Peyer's patch (tissue), 4 donors: ENCODE measurements at places on chromosomes 3 and 15. TPM values are rescaled to one million over a fixed set of nuclear protein-coding genes. Genes with fewer than 3 reads are reported as not detected.

- no peaks in the 10 kb centered on the region for H3K4me1 ChIP-seq
- H3K4me3 ChIP-seq, result no peak overlapping the region
- H3K36me3 ChIP-seq, result no peaks in the 10 kb centered on the region
These were observed 14.0 kb downstream of the ETV5 start for GRCh38 chr3:186094696-186095425.

DNA sequence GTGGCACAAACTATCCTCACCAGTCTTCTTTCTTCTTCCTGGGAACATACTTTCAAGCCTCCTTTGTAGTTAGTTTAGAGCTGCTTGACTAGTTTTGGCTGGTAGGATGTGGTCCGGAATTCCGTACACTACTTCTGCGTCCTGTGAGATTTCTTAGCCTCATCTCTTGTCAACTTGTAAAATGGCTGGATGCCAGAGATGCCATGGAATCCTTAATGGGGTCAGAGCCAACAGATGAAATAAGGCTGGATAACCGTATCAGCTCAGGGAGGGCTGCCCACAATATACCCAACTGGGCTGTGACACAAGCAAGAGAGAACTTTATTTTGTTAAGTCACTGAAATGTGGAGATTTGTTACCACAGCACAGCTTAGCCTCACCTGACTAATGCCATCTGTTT, 466.9 kb upstream of the MDFIC2 start:
- no peak for DNase-seq
- H3K36me3 ChIP-seq, result no peaks in the 10 kb centered on the region
- no peaks in the 10 kb centered on the region for H3K27me3 ChIP-seq
- no peak overlapping the region for H3K4me3 ChIP-seq
- H3K4me1 ChIP-seq, result no peaks in the 10 kb centered on the region

- no peaks in the 10 kb centered on the region for H3K27me3 ChIP-seq
- H3K36me3 ChIP-seq, result no peaks in the 10 kb centered on the region
- H3K4me1 ChIP-seq, result no peaks in the 10 kb centered on the region
- no peak overlapping the region for H3K4me3 ChIP-seq
- H3K27ac ChIP-seq, result no peak overlapping the region
- DNase-seq, result no peak
These were observed 14.2 kb upstream of the KCNMB3 start for GRCh38 chr3:179265092-179265491.

- no peaks in the 10 kb centered on the region for H3K27me3 ChIP-seq
- H3K4me3 ChIP-seq, result no peak overlapping the region
- H3K36me3 ChIP-seq, result no peaks in the 10 kb centered on the region
These were observed 237.7 kb downstream of the AGBL1 start for GRCh38 chr15:86317384-86317740.

DNA sequence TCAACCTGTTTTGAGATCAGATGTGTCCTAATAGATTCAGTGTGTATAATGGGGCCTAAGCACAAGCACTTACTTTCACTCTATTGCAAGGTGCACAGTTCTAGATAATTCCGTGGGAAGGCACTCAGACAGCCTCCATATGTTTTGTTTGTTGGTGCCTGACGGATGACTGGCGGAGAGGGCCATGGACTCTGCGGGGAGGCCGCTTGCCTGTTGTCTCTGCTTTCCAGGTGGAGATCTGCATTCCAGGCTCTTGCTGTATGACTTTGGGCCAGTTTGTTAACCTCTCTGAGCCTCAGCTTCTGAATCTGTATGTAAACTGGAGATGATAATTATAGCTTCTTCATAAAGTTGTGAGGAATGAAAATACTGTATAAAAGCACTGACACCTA, 1.5 kb downstream of the IRAK2 start:
- H3K4me1 ChIP-seq, result peaks cover 27% of the 10 kb centered on the region
- H3K4me3 ChIP-seq, result no peak overlapping the region
- DNase-seq, result no peak
- no peaks in the 10 kb centered on the region for H3K36me3 ChIP-seq

- H3K4me1 ChIP-seq, result no peaks in the 10 kb centered on the region
- no peaks in the 10 kb centered on the region for H3K27me3 ChIP-seq
- H3K36me3 ChIP-seq, result no peaks in the 10 kb centered on the region
- H3K4me3 ChIP-seq, result no peak overlapping the region
These were observed 82.8 kb downstream of the CHL1 start for GRCh38 chr3:279325-279724.

DNA sequence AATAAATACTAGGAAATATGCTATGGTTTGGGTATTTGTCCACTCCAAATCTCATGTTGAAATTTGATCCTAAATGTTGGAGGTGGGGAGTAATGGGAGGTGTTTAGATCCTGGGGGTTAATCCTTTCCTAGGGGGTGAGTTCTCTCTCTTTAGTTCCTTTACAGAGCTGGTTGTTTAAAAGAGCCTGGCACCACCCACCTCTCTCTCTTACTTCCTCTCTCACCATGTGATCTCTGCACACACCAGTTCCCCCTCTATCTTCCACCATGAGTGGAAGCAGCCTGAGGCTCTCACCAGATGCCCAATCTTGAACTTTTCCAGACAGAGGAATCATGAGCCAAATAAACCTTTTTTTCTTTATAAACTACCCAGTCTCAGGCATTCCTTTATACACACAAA, 10.5 kb downstream of the SLC24A5 start:
- H3K4me3 ChIP-seq, result no peak overlapping the region
- H3K4me1 ChIP-seq, result no peaks in the 10 kb centered on the region
- H3K27ac ChIP-seq, result no peak overlapping the region
- no peaks in the 10 kb centered on the region for H3K36me3 ChIP-seq

DNA sequence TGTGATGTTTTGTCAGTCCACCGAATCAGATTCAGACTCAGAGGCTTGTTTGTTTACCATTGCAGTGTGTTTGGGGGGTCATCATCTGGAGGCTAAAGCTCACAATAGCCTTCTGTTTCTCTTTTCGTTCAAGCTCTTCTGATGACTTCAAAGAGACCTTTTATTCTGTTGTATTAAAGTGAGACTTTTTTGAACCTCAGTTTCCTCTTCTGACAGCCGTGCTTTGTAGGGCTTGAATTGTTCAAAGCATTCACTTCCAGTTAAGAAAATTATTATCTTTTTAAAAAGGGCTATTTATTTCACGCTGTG, 1.3 kb downstream of the PXK start:
- no peaks in the 10 kb centered on the region for H3K4me1 ChIP-seq
- H3K36me3 ChIP-seq, result no peaks in the 10 kb centered on the region
- peak overlapping the region; percentile 98 for H3K4me3 ChIP-seq
- DNase-seq, result no peak
- H3K27me3 ChIP-seq, result no peaks in the 10 kb centered on the region
- peak overlapping the region; percentile 89 for H3K27ac ChIP-seq

- no peak for DNase-seq
- no peak overlapping the region for H3K27ac ChIP-seq
- H3K36me3 ChIP-seq, result no peaks in the 10 kb centered on the region
- no peak overlapping the region for H3K4me3 ChIP-seq
These were observed 309.8 kb downstream of the OXSM start for GRCh38 chr3:26099692-26100091.

DNA sequence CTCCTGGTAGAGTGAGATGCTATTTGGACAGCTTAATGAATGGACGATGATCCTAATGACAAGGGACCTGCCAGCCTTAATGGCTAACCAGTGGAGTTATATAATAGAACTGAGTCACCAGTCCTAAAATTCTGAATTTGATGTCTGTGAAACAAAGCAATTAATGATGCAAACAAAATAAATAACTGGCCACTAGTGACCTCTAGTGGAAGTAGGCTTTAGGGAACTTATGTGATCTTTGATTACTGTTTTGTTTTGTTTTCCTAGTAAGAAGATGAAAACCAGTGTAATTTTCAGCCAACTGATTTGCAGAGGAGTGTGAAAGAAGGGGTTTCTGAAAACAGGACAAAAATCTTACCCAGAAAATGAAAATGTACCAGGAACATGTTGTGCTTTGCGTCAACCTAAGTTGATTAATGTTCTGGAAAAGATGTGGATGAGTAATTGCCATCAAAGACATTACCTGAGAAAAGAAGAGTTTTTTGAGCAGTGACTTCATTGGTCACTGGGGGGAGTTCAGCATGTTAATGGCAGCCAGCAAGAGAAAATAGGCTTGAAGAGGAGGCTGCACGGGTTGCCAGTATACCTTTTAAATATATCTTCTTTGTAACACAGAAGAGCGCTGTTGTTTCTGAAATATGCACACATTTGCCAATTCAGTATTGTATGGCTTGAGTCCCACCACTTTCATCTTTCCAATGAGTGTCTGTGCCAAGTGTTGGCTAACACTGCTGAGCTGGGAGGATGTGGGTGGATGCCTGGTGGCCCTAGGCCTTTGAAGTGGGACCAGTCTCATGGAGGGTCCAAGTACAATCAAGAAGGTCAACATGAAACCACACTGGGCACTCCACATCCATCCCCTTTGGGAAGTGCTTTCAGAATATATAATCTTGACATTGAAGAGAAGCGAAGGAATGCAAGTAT, 9.3 kb downstream of the VEPH1 start:
- H3K4me1 ChIP-seq, result no peaks in the 10 kb centered on the region
- DNase-seq, result no peak

The FGF12 gene
- total RNA-seq, result 0.47 TPM

The ZPLD1 gene
- total RNA-seq, result not detected

The LRCH3 gene
- 43.4 TPM for total RNA-seq

The RPL39L gene
- total RNA-seq, result 1.5 TPM

The ABHD17C gene
- 74.6 TPM for total RNA-seq

The LARP6 gene
- total RNA-seq, result 0.35 TPM
